ENCODE measurements at places on chromosomes 6 and 20.
A peak's percentile ranks its signal among the peaks of the same experiment; 100 is the strongest.

GRCh38 chr20:2137552-2138201, 36.0 kb downstream of the STK35 start:
- peak; percentile 96 for DNase-seq

- DNase-seq = no peak
These were observed 195.8 kb upstream of the ARG1 start for GRCh38 chr6:131377112-131377705.

- DNase-seq = no peak
These were observed 58.6 kb downstream of the SNAI1 start for GRCh38 chr20:50041246-50041873.

DNA sequence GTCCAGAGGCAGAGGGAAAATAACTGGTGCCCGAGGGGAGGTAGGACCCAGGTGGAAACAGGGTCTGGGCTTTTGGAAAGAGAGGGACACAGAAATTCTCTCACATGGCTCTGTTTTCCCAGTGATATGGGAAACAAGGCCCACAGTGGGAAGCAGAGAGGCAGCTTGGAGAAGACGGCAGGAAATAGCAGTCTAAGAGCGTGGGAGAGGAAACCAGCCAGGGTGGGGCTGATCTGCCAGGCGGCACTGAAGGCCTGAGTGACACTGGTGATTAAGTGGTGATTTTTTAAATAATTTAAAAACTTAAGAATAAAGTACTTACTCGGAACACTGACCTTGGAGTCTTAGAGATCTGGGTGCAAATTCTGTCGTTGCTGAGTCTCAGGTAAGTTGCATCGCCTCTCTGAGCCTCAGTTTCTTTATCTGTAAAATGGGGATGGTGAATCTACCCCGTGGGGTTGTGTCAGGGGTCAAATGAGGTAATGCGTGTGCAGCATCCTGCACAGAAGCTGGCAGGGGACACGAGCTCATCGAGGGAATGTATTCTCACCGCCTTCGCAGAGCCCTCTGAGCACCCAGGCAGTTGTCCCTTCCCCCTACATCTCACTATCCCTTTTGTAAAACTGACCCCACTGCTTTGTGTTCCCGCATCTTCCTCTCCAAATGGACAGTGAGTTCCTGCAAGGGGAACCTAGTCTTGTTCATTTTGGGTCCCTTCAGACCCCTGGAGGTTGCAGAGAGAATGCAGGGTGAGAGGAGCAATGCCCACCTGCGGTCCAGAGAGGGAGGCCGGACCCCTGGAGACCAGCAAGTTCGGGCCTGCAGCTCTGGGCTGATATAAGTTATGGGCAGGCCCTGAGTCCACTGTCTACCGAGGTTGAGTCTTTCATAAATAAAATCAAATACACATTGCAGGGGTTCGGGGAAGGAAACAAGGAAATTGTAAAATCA, 228.6 kb upstream of the PMEPA1 start:
- no peak for DNase-seq

GRCh38 chr6:62645274-62645673, 359.2 kb upstream of the KHDRBS2 start:
- DNase-seq = no peak

GRCh38 chr6:84137989-84138575, 89.4 kb downstream of the CEP162 start:
- DNase-seq = no peak

Measured in HS-5 (cell line).